ENCODE measurements at places on chromosomes 11 and 22.

- no peak for DNase-seq
These were observed 22.1 kb downstream of the GDPD5 start for GRCh38 chr11:75503531-75504099.

DNA sequence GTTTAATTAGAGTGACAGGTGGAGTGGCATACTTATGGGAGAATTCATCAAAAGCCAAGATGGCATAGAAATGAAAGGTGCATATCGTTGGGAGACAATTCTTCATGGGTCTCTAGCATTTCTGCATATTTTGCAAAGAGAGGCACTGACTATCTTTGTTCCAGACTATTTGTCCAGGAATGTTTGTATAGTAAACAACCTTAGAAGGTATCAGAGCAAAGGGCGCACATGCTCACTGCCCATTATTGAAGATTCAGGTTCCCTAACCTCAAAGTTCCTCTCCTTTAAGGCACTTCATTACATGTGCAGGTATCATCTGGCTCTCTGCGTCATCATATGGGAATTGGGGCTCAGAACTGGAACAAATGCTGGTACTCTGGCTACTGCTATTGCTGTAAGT lies 4.7 kb upstream of the NEU3 start:
- no peak for DNase-seq

DNA sequence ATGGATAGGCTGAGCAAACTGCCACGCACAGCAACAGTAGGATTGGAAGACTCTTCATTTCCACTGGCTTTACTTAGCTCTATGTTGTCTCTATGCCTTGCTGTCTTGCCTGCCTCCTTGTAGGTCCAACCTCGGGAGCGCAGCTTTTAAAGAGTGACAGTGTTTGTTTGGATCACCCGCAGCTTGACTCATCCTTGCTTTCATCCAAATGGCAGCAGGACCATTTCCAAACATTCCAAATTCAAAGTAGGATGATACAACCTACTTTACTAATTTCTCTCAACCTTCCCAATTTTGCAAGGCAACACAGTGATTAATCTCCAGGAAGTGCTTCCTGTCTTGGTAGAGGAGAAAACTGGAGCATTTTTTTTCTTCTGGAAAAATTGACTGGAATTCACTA lies at the start of gene MMP3:
Gene MMP3, minus strand, starts transcription at position 121 of the 400 bp plus-strand sequence. Its CDS starts 63 bp downstream, at position 58.
- DNase-seq, result no peak

GRCh38 chr11:86978756-86979608 lies 23.8 kb upstream of the FZD4 start:
- no peak for DNase-seq

GRCh38 chr11:64107303-64107702 lies 58.6 kb downstream of the MACROD1 start:
- DNase-seq, result no peak

- DNase-seq, result no peak
These were observed 1.6 kb downstream of the C11orf87 start for GRCh38 chr11:109423466-109424190.

- DNase-seq, result no peak
These were observed 22.1 kb downstream of the GNB1L start for GRCh38 chr22:19832476-19833108.

Data from Calu3 (cell line).